Activated CD4-positive, alpha-beta memory T cell treated with anti-CD3 and anti-CD28 coated beads for 36 hours (primary cell): ENCODE measurements at places on chromosomes 1 and 21.

- H3K27ac ChIP-seq: no peak overlapping the region
- H3K27me3 ChIP-seq: no peaks in the 10 kb centered on the region
- H3K36me3 ChIP-seq: peaks cover 10% of the 10 kb centered on the region
- no peak for DNase-seq
- no peak overlapping the region for H3K4me3 ChIP-seq
- H3K4me1 ChIP-seq: peaks cover 26% of the 10 kb centered on the region
Observed at GRCh38 chr1:33338048-33338439, 17.1 kb upstream of the A3GALT2 start.

DNA sequence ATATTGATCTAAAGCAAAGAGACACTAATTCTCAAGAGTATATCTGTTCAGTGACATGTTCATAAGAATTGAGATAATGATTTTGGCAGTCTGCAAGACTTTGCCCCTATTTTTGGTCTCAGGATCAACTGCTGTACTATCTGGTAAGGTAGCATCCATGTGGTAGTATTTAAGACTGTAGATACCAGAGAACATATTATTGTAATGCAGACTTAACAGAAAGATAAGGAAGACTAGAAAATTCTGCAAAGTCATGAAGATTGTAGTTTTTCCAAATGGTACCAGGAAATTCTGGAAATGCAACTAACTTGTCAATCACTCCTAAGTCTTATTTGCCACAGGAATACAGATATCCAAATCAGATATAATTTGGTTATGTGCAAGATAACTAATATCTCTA is 35.1 kb downstream of the RNF2 start:
- H3K4me3 ChIP-seq: no peak overlapping the region
- no peaks in the 10 kb centered on the region for H3K27me3 ChIP-seq
- peaks cover 22% of the 10 kb centered on the region for H3K4me1 ChIP-seq
- peaks cover 4% of the 10 kb centered on the region for H3K36me3 ChIP-seq
- no peak overlapping the region for H3K27ac ChIP-seq

DNA sequence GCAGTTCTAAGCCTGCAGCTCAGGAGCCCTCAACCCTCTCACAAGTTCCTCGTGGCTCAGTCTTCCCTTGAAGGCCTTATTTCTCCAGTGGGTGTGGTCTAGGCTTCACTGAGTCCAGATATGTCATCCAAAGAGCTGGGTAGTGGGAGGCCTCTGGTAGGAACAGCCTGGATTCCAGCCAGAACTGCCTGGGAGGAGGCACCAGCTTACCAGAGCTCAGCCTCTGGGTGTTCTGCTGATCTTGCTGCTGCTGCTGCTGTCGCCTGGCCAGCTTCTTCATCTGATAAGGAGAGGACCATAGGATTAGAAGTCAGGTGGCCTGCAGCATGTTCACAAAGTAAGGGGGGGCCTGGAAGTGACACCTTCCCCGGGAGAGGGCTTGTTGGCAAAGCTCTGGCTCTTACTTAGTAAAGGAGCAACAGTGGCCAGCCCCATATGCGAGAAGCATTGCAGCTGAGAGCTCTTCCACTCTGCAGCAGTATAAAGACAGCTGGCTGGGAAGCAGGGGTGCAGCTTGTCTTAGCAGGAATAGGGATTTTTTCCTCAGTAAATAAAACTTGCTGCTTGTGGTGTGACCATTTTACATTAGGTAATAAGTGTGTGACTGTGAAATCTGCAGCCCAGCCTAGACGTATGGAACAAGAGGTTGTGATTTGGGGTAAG is 148.5 kb downstream of the LMX1A start:
- no peaks in the 10 kb centered on the region for H3K27me3 ChIP-seq
- no peak overlapping the region for H3K4me3 ChIP-seq
- DNase-seq: no peak
- H3K36me3 ChIP-seq: no peaks in the 10 kb centered on the region

- no peak overlapping the region for H3K4me3 ChIP-seq
- DNase-seq: no peak
- H3K36me3 ChIP-seq: peaks cover 39% of the 10 kb centered on the region
Observed at GRCh38 chr1:151668090-151668489, 48.5 kb downstream of the CELF3 start.

GRCh38 chr1:39110882-39111281 is 84.7 kb downstream of the NDUFS5 start:
- H3K4me1 ChIP-seq: peaks cover 14% of the 10 kb centered on the region
- H3K27ac ChIP-seq: no peak overlapping the region
- DNase-seq: no peak
- no peak overlapping the region for H3K4me3 ChIP-seq

- H3K4me3 ChIP-seq: no peak overlapping the region
- no peak for DNase-seq
- peaks cover 12% of the 10 kb centered on the region for H3K4me1 ChIP-seq
- H3K27me3 ChIP-seq: no peaks in the 10 kb centered on the region
- no peak overlapping the region for H3K27ac ChIP-seq
Observed at GRCh38 chr1:161381707-161382106, 14.0 kb upstream of the CFAP126 start.

GRCh38 chr1:74429580-74429979 is 82.8 kb downstream of the LRRC53 start:
- H3K4me3 ChIP-seq: no peak overlapping the region
- H3K36me3 ChIP-seq: no peaks in the 10 kb centered on the region
- no peak overlapping the region for H3K27ac ChIP-seq
- peaks cover 2% of the 10 kb centered on the region for H3K27me3 ChIP-seq

DNA sequence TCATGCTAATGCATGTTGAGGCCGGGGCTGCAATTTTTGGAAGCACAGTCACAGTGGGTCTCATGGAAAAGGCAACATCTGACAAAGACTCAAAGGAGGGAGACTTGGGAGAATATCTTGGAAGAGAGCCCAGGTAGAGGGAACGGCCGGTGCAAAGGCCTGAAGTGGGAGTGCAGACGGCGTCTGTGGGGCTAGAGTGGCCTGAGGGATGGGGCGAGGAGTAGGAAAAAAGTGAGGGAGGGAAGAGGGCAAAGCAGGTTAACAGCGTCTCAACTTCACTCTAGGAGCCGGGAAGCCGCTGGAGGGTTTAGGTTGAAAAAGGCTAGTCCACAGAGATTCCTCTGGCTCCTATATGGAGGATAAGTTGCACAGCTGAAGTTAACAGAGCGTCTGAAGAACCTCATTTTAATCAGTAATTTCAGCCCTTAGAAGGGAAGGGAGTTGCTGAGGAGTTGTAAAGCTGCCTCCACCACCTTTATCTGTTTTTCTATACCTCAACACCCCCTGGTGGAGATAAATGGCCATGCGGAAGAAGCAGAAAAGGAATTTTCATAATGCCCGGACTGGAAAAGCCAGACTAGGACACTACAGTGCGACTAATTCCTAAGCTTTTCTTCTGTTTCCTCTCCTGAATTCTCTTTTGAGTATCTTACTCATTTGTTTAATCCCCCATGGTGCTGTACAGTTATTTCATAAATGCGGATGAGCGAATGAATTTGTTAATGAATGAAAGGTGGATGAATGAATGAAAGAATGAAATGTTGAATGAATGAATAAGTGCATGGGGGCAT is 78.7 kb upstream of the ZNF281 start:
- H3K4me1 ChIP-seq: peaks cover 14% of the 10 kb centered on the region
- H3K27ac ChIP-seq: no peak overlapping the region
- peak; percentile 50 for DNase-seq

GRCh38 chr1:39216771-39217170 is 12.3 kb downstream of the MACF1 start:
- H3K27ac ChIP-seq: peak overlapping the region; percentile 88
- H3K27me3 ChIP-seq: no peaks in the 10 kb centered on the region
- peaks cover 27% of the 10 kb centered on the region for H3K36me3 ChIP-seq
- H3K4me3 ChIP-seq: peak overlapping the region; percentile 88
